Jurkat, Clone E6-1 (cell line): ENCODE measurements at places on chromosomes 5 and 9.

- no peak for DNase-seq
These were observed 40.3 kb downstream of the UBTD2 start for GRCh38 chr5:172243302-172243701.

GRCh38 chr9:99732715-99733114 lies 89.0 kb upstream of the NR4A3 start:
- no peak for DNase-seq

DNA sequence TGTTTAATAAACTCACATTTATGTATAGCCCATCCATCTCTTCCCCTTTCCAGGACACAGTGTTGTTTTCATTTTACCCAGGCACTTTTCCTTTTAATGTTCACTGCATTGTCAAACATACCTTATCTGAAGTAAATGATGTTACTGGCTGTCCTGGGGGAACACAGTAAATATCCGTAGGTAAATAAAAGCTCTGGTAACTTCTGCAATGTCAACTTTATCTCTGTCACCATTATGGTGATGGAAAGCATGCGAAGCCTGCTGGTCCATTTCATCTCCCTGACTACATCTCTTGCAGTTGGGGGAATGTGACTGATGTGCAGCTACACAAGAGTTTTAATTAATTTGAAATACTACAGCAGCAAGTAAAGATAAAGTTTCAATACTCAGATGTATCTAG lies 1162.1 kb upstream of the SEMA6A start:
- no peak for DNase-seq

DNA sequence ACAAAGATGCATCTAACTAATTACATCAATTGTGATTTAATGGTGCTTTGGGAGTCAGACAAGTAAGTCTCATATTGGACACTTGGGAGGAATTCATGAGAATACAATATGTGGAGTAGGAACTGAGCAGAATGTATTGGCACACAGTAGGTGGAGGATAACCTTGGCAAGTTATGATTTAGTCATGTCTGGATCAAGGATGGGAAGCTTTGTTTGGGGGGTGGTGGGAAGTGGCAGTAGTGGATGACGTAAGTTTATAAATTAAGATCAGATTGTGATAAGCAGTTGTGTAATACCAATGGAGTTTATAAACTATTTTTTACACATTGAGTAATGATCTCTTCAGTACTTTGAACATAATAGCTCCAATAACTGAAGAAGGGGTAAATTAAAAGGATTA lies 67.0 kb downstream of the SGCD start:
- DNase-seq = no peak

- no peak for DNase-seq
These were observed 55.3 kb downstream of the MAPKAP1 start for GRCh38 chr9:125651576-125652232.

DNA sequence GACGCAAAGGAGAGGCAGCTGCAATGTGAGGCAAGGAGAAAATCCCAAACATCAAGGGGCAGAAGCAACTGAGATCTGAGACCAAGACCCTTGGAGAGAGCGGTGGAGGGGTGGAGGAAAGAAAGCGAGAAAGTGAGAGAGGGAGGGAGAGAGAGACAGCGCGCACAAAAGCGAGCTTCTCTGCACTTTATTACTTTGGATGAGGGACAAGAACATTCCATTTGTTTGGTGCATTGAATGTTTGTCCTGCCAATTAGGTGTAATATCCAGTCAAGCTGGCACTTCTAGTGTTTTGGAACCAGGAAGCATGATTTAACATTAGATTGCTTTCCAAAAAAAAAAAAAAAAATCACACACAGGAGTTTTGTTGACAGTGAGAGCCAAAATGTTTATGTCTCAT lies 1.4 kb downstream of the CAST start:
- no peak for DNase-seq

DNA sequence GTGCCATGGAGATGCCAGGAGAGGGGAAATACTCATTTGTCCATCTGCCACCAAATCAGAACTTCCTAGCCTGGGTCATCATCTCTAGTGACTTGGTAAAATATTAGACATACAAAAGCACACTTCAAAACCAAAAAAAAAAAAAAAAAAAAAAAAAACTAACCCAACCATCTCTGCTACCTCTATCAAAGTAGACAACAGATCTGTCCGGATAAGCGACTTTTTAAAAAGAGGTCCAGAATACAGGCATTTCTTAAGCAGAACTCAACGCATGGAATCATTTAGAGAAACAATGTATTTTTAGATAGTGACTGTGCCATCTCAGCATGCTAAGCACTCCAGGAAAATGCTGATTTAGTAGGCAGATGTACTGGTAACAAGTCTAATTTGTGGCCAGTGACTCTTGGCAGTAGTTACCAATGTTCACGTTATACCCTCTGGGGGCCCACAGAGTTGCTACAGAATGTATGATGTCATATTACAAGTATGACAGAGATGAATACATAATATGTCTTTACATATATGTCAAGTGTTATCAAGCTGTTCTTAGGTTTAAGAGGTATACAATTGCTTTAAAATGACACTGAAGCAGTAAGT lies 107.8 kb downstream of the SMIM23 start:
- DNase-seq = no peak

GRCh38 chr5:147658293-147658932 lies 124.1 kb downstream of the JAKMIP2 start:
- DNase-seq = no peak

- DNase-seq = peak; percentile 40
These were observed 120.0 kb upstream of the ACOT12 start for GRCh38 chr5:81513982-81514381.

GRCh38 chr9:116464987-116465571 lies 222.0 kb upstream of the TRIM32 start:
- no peak for DNase-seq

- no peak for DNase-seq
These were observed 137.1 kb downstream of the ARL15 start for GRCh38 chr5:54173251-54173650.

DNA sequence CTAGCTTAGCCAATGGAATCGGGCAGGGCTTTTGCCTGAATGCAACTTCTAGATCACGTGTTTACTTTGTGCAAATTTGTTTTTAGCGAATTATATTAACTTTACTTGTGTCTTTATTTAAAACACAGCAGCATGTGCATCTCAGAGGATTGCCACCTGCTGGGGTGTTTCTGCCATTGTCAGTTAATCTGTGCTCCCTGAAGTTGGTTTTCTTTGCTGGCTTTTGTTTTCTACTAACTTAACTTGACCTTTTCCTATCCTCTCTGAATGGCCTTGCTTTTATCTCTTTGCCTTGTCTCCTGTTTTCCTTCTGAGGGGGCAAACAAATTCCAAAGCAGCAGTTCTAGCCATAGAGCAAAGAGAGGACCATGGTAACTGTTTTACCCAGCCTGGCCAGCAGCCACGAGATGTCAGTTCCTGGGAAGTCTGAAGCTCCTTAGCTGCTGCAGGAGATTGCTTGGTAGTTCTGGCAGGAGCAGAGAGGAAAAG lies 67.6 kb downstream of the ARHGEF28 start:
- no peak for DNase-seq

DNA sequence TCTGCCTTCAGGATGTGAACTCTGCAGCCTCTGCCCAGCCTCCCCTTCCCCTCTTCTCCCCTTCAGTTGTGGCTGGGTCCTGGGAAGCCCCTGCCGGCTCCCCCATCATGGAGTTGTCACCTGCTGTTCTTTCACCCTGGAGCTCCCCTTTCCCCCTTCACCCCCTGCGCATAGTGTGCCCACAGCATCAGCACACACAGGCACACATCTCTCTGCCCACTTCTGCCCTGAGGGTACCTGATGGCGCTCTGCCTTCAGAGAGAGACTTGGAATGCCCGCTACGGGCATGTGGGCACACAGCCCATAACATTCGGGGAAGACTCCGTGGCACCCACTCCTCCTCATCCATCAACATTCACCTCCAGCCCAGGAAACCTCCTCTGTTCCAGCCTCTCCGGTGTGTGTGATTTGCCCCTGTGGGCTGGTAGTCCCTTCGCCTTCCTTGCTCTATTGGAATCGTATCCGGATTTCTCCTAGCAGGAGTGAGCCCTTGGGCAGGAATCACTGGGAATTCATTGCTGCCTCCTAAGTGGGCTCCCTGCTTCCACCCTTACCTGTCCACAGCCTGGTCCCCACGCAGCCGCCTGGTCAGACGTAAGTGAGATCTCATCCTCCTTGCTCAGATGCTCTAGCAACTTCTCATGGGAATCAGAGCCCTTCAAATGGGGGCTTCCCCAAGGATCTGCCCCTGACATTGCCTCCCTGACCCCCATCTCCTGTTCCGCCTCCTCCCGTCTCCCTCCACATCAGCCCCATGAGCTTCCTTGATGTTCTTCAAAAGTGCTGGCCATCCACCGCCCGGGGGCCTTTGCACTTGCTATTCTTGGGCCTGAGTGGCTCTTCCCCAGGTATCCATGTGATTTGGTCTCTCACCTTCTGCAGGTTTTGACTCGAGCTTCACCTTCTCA lies 61.5 kb upstream of the CTSL start:
- no peak for DNase-seq

- DNase-seq = no peak
These were observed 555.0 kb downstream of the RAB3C start for GRCh38 chr5:59137846-59138245.

DNA sequence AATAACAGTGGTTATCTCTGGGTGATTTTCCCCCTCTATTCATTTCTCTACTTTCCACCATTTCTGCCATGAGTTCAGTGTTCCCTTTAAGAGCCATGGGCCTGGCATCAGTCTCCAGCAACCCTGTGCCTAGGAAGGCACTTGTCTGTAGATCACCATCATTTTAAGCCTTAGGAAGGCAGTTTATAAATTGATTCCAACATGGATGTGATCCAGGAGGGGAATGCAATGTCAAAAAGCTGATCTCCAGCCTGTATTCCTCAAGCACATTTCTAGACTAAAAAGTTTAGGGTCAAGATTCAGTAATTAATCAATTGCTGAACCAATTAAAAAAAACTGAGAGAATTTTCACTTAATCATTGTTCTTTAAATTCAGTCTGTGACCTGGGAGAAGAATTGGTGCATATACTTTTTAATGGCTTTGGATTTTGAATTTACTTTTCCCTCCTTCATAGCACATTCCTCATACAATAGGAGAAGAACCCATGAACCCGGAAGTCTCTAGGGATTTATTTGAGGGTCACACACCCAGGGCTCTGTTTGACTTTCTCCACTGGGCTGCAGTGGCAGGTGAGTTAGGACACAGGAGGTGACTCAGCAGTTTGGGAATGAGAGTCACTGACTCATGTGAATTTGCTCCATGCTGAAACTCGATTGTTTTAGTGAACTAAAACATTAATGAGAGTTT lies 6.1 kb upstream of the ERMP1 start:
- DNase-seq = no peak

DNA sequence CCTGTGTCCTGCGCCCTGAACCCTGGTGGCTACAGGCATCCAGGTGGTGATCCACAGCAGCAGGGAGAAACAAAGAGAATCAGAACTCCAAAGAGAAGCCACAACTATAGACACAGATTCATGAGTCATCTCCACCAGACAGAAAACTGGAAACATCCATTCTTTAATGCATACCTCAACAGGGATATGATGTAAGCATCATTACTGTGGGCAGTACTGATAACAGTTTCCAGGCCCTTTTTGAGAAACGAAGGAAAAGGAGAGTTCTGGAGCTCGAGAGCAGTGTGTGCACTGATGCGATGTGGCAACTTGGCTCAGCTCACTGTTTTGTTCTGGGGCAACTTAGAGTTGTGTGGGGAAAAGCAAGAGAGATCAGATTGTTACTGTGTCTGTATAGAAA lies 215.6 kb upstream of the ADAMTS16 start:
- no peak for DNase-seq

- no peak for DNase-seq
These were observed 70.1 kb downstream of the RGS3 start for GRCh38 chr9:113533335-113534225.

DNA sequence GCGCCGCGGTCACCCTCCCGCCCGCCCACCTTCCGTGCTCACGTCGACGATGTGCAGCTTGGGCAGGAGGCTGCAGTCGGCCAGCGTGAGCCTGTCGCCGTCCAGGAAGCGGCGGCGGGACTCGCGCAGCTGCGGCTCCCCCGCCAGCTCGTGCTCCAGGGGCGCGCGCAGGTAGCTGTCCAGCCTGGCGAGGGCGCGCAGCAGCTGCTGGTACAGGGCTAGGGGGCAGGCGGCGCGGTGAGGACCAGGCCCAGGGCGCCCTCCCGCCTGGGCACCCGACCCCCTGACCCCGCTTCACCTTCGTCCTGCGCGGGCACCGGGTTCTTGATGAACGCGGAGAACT lies 1.5 kb downstream of the CLIC3 start:
- DNase-seq = no peak

DNA sequence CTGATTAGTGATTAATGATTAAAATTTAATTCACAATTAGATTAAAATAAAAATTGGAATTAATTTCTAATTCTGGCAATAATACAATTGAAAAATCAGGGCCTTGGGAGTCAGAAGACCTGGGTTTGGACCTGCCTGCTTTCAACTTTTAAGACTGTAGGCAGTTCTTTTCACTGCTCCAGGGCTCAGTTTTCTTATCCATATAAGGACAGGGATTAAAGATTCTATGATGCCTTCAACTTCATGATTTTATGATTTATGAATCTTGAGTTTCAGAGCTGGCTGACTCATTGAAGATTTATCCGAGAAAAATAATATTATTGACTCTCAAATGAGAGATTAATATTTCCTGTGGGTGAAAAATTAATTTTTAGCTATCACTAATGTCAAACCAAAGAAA lies 208.6 kb upstream of the ANKH start:
- no peak for DNase-seq

- DNase-seq = no peak
These were observed 43.8 kb downstream of the SLC38A9 start for GRCh38 chr5:55668356-55668755.

- no peak for DNase-seq
These were observed 278.3 kb downstream of the PDE4D start for GRCh38 chr5:59615272-59615671.

GRCh38 chr9:21153336-21154017 lies 11.8 kb upstream of the IFNW1 start:
- no peak for DNase-seq

DNA sequence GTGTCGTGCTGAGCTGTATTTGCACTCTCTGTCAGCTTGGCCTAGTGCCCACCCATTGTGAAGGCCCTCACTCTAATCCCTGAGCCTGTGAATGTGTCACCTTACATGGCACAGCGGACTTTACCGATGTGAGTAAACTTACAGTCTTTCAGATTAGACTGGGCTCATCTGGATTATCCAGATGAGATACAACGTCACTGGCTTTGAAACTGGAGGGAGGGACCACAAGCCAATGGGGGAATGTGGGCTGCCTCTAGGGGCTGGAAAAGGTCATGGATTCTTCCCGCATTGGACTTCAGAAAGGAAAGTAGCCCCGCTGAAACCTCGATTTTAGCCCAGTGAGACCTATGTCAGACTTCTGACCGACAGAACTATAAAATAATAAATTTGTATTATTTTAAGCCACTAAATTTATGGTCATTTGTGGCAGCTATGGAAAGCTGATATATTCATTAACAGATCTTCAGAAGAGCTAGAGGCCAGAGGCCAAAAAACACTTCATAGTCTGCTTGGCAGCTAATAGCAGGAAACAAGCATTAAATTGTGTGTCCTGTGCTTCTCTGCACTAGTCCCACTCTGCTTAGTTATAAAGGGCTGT lies 139.0 kb upstream of the GAS1 start:
- no peak for DNase-seq

GRCh38 chr5:127975961-127976360 lies 107.6 kb upstream of the SLC12A2 start:
- no peak for DNase-seq
